ENCODE measurements at places on chromosomes 1 and 21.
A peak's percentile ranks its signal among the peaks of the same experiment; 100 is the strongest.

DNA sequence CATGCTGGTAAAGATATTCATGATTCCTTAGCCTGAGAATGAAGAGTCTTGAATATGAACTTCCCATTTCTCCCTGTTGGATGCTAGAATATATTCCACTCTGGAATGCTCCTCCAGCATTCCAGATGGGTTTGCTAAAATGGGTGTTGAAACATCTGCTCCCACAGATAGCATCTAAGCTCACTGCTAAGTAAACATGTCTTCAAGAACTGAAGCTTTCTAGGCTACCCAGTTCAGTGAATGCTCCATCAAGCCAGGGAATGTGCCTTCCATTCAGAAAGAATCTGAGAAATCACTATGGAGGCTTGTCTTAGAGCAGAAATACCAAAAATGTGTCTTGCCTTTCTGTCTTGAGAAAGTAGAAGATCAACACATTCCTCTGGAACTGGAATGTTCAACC lies 81.1 kb downstream of the TNFSF18 start:
- no peak for DNase-seq

GRCh38 chr1:28309702-28310101 lies 19.1 kb upstream of the MED18 start:
- no peak for DNase-seq

DNA sequence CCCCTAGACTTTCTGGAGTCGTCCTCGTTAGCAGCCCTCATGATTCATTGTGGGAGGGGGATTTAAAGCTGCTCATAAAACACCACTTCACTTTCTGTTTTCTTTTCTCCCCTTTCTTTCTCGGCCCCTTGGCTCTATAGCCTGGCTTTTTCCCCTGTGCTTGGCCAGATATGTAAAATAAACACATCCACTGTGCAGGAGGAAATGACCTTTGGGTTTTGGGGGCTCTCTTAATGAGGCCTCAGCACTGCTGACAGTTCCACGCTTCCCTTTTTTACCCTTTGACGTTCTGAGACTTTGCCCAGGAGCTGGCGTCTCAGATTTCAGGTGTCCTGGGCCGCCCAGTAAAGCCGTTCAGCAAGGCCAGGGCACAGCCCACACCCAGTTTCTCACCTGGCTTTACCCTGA lies 65.7 kb downstream of the RUNX3 start:
- no peak for DNase-seq

- DNase-seq: no peak
Observed at GRCh38 chr1:164846731-164847691, 288.0 kb downstream of the PBX1 start.

DNA sequence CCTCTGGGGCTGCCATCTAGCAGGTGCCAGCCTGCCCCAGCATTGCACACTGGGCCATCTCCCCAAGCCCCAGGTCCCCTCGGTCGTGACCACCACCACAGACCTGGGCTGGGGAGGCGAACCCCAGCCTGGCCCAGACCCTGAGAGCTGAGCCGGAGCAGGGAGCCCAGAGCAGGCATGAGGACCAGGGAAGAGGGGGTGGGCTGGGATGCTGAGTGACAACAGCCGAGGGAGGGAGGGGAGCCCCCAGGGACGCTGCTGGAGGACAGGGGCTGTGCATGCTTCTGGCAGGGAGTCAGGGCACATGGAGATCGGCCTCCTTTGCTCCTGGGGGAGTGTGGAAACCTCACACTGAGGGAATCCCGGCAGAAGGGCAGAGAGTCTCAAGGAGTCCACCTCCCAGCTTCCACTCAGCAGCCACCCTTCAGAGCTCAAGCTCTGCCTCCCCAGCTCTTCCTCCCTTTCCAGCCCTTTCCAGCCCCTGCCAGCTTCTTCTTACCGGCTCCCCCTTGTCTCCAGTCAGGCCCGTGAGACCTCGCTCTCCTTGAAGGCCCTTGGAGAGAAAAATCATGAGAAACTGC lies 23.7 kb upstream of the PEF1 start:
- no peak for DNase-seq

- DNase-seq: no peak
Observed at GRCh38 chr1:222706815-222707214, 5.5 kb downstream of the AIDA start.

GRCh38 chr1:24278726-24279125 lies 40.4 kb upstream of the GRHL3 start:
- DNase-seq: no peak

DNA sequence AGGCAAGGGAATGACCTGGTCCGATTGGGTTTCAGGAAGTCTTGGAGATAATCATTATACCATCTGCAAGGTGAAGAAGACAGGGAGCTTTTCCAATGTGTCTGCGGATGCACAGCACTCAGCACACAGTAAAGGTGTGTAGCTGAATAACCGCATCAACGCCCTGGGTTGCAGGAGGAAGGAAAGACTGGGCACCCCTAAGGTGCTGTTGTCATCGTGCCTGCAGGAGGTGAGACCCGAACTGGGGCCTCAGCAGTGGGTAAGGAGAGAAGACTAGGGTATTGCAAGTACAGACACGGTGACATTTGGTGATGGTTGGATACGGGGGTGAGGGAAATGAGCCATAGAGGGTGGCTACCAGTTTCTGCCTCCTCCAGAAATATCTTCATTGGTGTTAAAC lies 1.1 kb upstream of the TRIM62 start:
- no peak for DNase-seq

DNA sequence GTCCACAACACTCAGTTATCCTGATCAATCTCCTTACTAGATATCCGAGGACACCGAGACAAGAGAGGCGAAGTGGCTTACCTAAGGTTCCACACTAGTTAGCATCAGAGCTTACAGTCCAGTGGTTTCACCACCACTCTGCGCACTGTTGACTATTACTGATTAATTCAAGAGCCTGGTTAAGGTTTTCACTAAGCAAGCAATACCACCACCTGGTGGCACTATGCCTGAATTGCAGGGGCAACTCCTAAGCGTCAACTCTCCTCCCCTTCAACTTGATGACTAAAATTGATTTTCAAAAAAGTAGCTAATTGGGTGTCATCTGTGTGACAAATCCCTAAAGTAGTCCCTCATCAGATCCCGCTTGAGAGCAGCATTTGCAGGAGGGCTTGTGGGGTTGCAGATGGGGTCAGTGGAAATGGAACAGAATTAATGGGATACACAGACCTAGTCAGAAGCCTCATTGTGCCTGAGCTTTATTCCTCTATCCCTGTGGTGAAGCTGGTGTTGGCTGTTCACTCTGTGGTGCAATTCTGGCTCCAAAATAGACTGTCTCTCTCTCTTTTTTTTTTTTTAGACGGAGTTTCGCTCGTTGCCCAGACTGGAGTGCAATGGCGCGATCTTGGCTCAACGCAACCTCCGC lies 9.1 kb downstream of the TTC22 start:
- DNase-seq: no peak

- no peak for DNase-seq
Observed at GRCh38 chr1:246394121-246394520, 113.0 kb downstream of the SMYD3 start.

DNA sequence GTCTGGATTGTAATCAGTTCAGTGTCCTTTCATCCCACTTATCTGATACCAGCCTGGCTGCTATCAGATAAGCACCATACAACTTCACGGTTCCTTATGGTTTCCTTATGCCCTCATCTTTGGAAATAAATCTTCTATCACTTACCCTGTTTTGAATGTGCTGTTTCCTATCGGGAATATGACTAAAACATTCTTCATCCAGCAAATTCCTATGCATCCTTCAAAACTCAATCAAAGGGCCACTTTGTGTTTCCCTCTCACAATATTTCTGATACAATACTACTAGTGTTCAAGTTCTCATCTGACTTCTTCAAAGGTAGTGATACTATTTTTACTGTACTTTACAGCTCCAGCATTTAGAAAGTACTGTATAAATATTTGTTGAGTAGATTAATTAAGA lies 513.2 kb downstream of the OMA1 start:
- DNase-seq: no peak

DNA sequence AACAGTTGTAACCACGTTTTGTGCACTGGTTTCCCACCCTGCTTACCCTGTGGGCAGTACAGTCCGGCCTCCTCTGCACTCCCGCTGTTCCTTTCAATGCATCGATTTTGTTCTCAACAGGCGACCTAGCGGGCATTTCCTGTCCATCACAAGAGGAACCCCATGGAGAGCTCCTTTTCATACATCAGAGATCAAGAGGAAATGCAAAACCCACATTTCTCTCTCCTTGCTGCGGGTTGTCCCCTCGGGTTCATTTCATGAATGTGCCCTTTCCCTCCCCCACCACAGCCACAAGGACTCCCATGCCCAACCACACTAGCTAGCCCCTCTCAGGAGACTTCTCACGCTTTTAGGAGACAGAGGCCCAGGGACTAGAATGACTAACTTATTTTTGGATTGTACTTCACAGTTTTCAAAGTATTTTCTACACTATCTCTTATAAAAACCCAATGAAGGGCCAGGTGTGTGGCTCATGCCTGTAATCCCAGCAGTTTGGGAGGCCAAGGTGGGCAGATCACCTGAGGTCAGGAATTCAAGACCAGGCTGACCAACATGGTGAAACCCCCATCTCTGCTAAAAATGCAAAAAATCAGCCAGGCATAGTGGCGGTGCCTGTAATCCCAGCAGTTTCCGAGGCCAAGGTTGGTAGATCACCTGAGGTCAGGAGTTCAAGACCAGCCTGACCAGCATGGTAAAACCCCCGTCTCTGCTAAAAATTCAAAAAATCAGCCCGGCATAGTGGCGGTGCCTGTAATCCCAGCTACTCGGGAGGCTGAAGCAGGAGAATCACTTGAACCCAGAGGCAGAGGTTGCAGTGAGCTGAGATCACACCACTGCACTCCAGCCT lies 18.4 kb downstream of the ATP1A4 start:
- DNase-seq: no peak

DNA sequence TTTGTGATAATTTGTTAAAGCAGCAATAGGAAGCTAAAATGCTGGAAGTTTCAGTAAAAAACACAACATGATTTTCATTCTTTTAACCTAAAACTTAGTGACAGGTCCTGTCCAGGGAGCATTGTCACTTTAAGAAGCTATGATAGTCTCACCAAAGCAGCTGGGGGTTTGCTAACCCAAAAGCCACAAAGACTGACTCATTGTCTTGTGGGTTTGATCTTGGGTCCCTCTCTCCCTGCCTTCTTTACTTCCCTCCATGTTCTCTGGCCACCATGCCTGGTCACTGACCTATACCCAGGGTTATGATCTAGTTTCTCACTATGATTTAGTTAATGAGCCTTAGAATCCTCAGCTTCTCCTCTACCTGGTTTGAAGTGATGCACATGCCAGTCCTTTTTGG lies 213.5 kb upstream of the PTGFR start:
- no peak for DNase-seq

DNA sequence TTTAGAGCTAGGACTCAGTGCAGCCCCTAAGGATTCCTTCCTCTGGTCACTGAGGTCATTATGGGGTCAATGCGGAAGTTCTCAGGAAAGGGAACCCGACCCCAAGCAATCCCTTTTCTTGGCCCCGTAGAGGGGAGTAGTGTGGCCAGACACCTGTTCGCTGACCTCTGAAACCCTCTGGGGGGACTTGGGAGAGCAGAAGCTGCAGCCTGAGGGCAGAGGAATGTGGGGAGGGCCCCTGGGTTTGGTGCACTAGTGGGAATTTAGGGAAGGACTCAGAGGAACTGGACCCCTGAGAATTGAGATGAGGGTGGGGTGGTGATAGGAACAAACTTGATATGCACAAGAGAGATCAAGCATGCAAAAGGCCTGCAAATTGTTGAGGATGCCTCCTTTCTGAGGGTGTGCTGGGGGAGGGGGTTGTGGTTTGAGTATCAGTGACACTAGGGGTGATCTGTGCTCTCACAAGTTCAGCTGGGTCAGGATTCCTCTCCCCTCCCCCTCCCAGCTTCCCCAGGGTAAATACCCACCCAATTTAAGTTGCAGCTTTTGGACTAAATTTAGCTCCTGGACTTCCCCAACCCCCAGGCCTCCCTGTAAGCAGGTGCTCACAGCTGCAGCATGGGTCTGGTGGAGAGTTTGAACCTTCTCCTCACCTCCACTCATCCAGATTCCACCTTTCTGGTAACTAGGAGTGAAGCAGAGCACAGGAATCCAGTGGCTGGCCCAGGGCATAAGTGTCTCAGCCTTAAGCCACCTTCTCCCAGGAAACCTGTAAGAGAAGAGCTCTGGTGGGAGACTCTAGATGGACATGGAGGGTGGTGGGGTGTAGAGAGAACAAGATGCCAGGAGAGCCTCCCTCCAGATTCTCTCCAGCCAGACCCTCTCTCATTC lies 13.5 kb downstream of the ADAMTSL4 start:
- DNase-seq: peak; percentile 81

DNA sequence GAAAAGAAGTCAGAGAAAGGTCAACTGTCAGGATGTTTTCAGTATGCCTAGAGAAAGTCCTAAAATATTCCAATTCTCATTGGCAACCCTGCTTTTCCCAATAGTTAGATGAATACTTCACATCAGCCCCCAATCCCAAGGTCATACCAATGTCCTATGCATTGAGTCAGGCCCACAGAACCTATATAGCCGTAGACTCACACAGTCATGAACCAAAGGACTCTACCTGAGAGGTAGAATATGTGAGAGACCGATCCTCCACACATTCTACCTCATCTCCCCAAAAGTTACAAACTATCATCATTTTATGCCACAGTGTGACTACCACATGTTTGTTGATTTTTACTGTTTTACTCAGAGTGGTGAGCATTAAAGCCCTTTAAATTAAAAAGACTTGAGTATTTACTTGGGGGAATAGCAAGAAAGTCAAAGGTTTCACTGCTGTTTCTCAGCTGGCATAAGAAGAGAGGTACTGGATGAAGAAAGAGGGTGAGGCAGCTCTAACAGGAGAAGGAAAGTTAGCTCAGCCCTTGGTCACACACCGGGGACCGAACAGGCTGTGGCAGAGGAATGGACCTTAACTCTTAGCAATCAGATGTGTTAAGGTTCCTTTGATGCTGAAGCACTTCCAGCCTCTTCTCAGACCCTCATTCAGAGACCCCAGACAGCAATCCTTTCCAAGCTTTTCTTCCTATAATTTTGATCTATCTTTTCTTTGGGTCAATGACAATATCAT lies 937 bp downstream of the CD48 start:
- DNase-seq: no peak

GRCh38 chr1:78322928-78323680 lies 167.7 kb upstream of the PTGFR start:
- DNase-seq: no peak

GRCh38 chr1:172354291-172355274 lies 65.9 kb upstream of the C1orf105 start:
- DNase-seq: no peak

- DNase-seq: no peak
Observed at GRCh38 chr1:15155888-15156741, 2.6 kb downstream of the TMEM51 start.
